ENCODE measurements at places on chromosomes 5 and 9.

GRCh38 chr9:120014796-120015195 is 565.2 kb downstream of the CDK5RAP2 start:
- no peak for DNase-seq

DNA sequence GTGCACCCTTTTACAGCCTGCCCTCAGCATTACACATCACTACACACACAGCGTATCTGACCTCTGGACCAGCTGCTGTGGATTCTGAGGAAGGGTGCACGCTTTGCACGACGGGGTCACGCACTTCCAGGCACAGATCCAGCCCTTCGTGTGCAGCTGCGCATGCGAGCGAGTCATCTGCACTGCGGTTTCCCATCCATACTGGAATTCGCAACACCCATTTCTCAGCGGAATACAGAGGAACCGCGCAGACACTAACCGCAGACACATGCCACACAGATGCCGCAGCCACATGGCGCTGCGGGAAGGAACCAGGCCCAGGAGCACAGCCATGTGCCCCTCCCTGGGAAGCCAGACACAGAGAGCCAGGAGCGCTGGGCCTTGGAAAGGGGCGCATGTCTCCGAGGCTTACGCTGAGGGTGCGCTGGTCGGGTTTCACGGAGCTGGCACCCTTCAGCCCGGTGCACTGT is 43.5 kb downstream of the PNPLA7 start:
- DNase-seq, result no peak

DNA sequence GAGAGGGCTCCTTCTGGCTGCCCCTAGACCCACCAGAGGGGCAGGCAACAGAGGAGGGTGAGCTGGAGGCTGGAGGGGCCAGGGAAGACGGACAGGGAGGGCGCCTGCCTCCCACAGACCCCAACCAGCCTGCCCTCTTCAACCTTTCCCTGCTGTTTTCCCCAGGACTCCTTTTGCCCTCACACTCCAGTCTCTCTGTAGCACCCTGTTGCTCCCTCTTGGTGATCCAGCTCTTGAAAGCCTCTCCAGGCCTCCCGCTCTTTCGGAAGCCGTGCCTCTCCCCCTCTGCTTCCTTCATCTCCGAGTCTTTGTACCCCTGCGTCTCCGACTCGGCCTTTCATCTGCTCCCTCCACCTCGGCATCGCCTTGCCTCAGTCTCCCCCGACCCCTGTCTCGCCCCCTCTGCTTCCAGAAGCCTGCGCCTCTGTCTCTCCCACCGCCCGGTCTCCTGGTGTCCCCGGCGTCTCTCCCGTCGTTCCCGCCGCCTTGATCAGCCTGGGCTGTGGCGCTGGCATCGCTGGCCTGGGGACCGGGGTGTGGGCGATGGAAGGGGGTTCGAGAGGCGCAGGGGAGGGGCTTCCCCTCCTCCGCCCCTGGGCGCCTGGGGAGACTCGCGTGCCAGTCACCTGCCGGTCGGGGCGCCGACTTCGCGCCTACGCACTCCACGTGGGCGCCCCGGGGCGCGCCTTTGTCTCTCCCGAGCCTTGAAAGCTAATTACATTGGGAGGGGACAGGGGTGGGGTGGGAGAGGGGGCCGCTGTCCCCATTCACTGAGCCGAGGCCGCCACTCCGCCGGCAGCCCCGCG is 5.3 kb upstream of the PRDM12 start:
- DNase-seq, result no peak

- DNase-seq, result no peak
These were observed 86.2 kb upstream of the MYO10 start for GRCh38 chr5:17022296-17022695.

GRCh38 chr9:23824830-23825591 is 1.0 kb downstream of the ELAVL2 start:
- no peak for DNase-seq

DNA sequence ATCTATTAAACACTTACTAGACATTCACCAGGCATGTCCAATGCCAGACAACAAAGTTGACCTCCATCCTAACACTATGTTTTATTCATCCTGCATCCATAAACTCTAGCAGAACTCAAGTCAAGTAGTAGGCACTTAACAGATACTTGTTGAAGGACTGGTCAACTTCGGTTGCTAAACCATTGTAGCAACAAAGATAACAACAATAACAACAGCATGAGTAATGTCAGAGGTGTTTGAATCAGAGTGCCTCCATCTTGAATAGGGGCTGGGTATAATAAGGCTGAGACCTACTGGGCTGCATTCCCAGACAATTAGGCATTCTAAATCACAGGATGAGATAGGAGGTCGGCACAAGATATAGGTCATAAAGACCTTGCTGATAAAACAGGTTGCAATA is 180.5 kb upstream of the ZNF462 start:
- DNase-seq, result no peak

GRCh38 chr9:133656211-133657119 is 20.3 kb downstream of the DBH start:
- no peak for DNase-seq

GRCh38 chr9:127977884-127978647 is 2.7 kb downstream of the EEIG1 start:
- no peak for DNase-seq

GRCh38 chr9:76643399-76644117 is 120.7 kb upstream of the PCA3 start:
- DNase-seq, result no peak

DNA sequence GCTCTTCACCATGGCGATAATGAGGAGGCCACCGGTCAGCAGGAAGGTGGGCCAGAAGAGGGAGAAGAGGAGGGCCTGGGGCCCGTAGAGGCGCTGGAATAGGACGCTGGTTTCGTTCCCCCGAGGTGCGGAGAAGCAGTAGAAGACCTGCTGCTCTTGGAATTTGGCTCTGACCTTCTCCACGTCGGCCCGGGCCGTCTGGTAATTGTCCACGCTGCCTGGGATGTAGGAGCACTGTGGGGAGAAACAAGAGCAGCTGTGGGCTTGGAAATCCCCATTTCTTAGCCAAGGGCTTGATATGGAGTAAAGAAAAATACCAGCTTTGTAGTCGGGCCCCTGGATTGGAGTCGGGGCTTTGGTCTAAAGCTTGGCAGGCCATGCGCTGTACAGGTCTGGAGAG is 10.4 kb downstream of the KCNMB1 start:
- no peak for DNase-seq

DNA sequence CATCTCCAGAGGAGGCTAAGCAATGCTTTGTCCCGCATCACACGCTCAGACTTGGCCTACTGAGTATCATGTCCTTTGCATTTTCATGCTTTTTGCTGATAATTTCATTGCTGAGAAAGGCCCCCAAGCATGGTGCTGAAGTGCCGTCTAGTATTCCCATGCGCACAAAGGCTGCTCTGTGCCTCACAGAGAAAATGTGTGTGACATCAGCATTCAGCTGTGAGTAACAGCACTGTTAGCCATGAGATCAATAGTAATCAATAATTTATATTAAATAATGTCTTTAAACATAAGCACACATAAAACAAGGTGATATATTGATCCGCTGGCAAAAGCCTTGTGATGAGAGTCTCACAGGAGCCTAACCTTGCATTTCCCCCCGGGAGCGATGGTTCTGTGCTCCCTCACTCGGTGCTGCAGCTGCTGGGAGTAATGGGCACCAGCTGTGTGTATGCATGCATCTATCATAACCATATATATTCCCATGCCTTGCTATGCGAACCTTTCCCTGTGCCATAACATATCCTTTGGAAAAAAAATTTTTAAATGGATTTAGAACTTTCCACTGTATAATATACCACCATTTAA is 50.4 kb upstream of the RNF130 start:
- no peak for DNase-seq

- DNase-seq, result no peak
These were observed 80.4 kb downstream of the KDM4C start for GRCh38 chr9:6838158-6838557.

DNA sequence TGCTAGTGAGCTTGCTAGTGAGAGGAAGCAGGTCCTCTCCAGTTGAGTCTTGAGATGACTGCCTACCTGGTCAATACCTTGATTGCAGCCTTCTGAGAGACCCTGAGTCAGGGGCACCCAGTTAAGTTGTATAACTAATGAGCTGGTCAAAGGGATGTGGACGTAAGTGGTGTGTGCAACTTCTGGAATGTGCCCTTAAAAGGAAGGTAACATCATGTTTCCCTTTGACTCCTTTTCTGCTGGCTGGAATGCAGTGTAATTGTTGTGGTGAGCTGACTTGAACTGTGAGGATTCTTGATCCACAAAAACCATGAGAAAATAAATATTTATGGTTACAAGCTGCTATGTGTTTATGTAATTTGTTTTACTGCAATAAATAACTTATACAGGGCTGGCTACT is 2.4 kb upstream of the SNX2 start:
- DNase-seq, result no peak

- DNase-seq, result no peak
These were observed 147.9 kb upstream of the VLDLR start for GRCh38 chr9:2473681-2474080.

- DNase-seq, result no peak
These were observed 29.9 kb downstream of the TMC1 start for GRCh38 chr9:72551306-72551705.

DNA sequence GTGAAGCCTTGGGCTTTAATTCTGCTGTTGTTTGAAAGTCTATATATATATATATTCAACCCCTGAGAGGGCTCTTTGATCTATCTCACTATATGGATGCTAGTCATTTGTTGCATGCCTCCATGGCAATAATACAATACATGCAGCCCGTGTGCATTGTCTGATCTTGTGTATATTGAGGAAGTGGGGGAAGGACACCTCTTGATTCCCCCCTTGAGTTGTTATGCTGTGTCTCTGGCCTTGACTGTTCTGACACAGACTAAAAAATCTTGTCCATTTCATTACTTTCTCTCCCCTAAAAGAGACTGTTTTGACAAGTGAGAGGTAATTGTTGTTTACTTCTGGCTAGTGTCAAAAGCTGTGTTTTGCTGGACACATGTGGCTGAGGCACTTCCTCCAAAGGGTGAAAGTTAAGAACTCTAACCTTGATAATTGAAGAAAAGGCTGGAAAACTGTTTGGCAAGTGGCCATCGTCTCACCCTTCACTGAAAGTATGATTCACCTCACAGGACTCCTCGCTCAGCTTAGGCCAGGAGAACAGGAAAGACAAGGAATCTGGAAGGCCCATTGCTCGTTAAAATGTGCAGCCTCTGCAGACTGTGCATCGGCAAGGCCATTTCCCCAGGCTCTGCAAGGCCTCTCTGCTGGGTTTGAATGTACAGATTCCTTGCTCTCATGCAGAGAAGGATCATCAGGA is 304.0 kb downstream of the PRELID2 start:
- DNase-seq, result no peak

- no peak for DNase-seq
These were observed 22.4 kb upstream of the FCN2 start for GRCh38 chr9:134858051-134858841.

DNA sequence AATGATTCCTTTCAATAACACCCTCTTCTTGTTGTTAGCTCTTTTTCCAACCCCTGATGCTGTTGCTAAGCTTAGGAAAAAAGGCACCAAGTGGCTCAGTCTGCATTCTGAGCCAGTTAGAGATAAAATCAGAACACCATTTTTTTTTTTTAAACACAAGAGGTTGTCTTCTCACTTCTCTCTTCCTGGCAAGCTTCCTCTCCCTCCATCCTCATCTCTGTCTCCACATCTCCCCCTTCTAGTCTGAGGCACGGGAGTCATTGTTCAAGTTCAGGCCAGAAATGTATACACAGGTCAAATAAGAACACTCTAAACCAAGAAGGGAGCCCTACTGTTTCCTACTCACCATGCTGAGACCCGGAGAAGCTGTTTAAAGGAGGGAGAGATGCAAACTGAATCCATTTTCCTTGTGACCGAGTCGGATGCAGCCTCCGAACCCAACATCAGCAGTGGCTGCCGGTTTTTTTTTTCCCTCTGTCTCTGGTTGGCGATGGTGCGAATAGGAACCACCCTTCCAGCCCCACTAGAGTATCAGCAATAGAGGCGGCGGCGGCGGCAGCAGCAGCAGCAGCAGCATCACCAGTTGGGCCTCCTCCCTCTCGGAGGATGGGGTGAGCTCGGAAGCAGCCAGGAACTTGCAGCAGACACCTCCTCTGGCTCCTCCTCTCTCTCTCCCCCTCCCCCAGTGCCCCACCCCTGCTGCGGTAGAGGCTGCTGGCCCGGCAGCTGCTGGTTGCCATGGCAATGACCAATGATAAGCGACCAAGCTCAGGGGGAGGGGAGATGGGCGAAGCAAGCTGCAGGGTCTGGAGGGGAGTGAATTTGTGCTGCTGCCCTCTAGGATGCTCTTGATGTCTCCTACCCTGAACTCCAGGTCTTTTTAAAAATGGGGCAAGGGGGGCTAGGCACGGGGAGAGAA is at the start of gene JAKMIP2:
JAKMIP2 (minus strand) TSS at position 619 of the 919 bp plus-strand sequence. CDS start 110,922 bp downstream, outside the sequence.
- DNase-seq, result no peak

- DNase-seq, result no peak
These were observed 91.8 kb upstream of the ZNF366 start for GRCh38 chr5:72599065-72599433.

GRCh38 chr5:78758169-78758839 is 109.7 kb upstream of the LHFPL2 start:
- DNase-seq, result no peak

GRCh38 chr9:124342776-124343485 is 72.3 kb downstream of the PSMB7 start:
- no peak for DNase-seq

Data from bone marrow (tissue), 2 donors.